ENCODE measurements at places on chromosomes 13 and 19.

DNA sequence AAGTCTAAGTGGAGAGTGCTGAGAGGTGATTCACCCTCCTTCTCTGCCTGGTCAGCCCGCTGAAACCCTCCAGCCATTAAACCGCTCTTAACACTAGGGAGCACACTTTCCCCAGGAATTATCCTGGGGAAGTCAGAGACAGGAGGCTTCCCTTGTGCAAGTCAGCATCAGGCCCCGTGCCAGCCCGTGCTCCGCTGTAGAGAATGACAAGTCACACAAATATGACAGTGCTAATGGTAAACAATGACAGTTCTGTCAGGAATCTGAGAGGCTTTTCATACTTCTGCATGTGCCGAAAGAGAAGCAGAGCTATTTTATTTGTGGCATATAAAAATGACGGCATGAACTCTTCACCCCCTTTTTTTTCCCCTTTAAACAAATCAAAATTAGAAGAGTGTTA lies 816.9 kb upstream of the SLC10A2 start:
- no peaks in the 10 kb centered on the region for H3K36me3 ChIP-seq
- peak overlapping the region; percentile 25 for H3K27ac ChIP-seq
- peak; percentile 92 for DNase-seq
- H3K4me3 ChIP-seq: no peak overlapping the region
- H3K27me3 ChIP-seq: no peaks in the 10 kb centered on the region
- peaks cover 7% of the 10 kb centered on the region for H3K4me1 ChIP-seq

DNA sequence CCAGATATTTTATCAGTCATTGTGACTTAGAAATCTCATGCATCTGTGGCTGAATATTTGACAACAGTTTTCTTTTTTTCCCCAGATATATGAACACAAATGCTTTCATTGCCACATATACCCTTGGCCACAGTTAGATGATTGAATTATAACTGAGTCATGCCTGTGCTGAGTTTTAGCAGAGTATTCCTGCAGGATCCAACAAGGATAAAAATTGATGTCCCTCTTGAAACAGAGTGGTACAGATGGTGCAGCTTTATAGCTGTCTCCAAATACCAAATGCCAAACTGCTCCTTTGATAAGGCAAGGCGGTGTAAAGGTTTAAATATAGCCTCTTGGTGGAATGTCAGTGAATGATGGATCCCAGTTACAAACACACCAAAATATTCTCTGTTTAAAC lies 428.5 kb downstream of the GPC6 start:
- DNase-seq: no peak
- no peak overlapping the region for H3K27ac ChIP-seq
- H3K4me3 ChIP-seq: no peak overlapping the region
- no peaks in the 10 kb centered on the region for H3K27me3 ChIP-seq
- no peaks in the 10 kb centered on the region for H3K4me1 ChIP-seq
- H3K36me3 ChIP-seq: no peaks in the 10 kb centered on the region

DNA sequence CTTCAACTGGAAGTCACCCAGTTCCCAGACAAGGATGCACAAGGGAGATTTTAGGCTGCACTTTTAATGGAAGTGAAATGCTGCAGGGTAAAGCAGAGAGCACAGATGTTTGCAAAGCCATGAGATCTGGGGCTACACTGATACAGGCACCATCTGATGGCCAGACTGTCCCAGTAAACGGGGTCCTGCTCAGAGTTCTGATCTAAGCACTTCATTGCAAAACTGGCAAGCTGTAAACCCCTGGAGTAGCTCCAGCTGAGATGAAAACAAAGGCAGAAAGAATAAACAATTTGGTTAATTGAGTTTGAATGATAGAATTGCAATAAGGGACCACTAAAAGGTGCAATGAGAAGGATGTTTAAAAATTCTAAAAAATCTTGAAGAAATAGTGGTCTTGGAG lies 197.1 kb downstream of the OXGR1 start:
- no peaks in the 10 kb centered on the region for H3K36me3 ChIP-seq
- no peak overlapping the region for H3K27ac ChIP-seq
- H3K4me1 ChIP-seq: no peaks in the 10 kb centered on the region
- no peak for DNase-seq

- H3K27me3 ChIP-seq: no peaks in the 10 kb centered on the region
- peak; percentile 95 for DNase-seq
- H3K4me1 ChIP-seq: peaks cover 12% of the 10 kb centered on the region
- H3K27ac ChIP-seq: no peak overlapping the region
- H3K36me3 ChIP-seq: no peaks in the 10 kb centered on the region
These were observed 10.7 kb downstream of the MARCHF2 start for GRCh38 chr19:8423817-8424223.

DNA sequence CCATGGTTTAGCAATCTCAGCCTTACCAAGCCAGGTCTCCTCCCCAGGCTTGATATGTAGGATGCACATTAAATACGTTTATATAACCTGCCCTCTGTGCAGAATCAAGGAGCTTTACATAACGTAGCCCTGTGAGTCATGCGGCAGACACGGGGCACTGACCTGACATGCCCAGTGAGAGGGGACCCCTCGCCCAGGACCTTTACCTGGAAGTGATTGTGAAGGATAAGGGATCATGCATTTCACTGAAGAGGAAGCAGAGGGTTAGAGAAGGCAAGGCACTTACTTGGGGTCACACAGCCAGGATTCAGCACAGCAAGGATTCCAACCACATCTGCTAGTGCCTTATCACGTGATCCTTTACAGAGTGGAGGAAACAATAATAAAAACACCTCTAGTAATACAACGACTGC lies 18.9 kb upstream of the FOSB start:
- no peak overlapping the region for H3K4me3 ChIP-seq
- peaks cover 31% of the 10 kb centered on the region for H3K4me1 ChIP-seq
- no peaks in the 10 kb centered on the region for H3K36me3 ChIP-seq
- no peaks in the 10 kb centered on the region for H3K27me3 ChIP-seq
- peak overlapping the region; percentile 14 for H3K27ac ChIP-seq
- no peak for DNase-seq

DNA sequence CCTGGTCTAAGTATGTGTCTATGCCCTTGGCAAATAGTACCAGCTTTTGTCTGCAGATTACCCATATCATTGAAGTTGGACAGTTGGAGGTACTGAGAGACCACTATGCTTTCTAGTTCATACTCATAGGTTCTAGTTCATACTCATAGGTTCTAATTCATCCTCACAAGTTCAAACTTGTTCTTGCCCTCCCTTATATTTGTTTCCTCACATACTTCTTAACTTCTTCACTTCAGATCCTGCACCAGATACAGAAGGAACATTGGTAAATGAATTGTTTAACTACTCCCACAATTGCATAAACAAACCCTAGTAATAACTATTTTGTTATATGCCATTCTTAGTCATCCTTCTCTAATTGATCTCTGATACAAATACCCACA lies 172.2 kb downstream of the SLITRK1 start:
- no peak overlapping the region for H3K4me3 ChIP-seq
- H3K36me3 ChIP-seq: no peaks in the 10 kb centered on the region
- no peak overlapping the region for H3K27ac ChIP-seq
- no peaks in the 10 kb centered on the region for H3K27me3 ChIP-seq
- DNase-seq: no peak
- H3K4me1 ChIP-seq: no peaks in the 10 kb centered on the region

GRCh38 chr19:35868823-35869326 lies 501 bp downstream of the APLP1 start:
- no peaks in the 10 kb centered on the region for H3K36me3 ChIP-seq
- peaks cover 5% of the 10 kb centered on the region for H3K27me3 ChIP-seq
- peak overlapping the region; percentile 50 for H3K4me3 ChIP-seq

DNA sequence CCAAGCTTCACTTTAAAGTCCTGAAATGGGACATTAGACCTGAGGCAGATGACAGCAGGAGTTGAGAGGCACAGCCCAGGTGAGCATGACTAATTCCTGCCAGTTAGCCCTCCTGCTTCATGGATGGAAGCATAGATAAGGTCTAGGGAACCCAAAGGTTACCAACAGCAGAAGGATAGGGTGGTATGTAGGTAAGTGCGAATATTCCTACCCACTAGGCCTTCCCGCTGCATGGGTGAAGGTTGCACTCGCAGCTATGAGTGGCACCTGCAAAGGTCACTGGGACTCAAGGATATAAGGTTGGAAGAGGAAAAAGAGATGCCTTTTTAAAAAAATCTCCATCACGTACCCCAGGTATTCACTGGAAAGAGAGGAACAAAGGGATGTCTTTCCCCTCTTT lies 12.2 kb upstream of the MLLT1 start:
- no peaks in the 10 kb centered on the region for H3K27me3 ChIP-seq
- no peaks in the 10 kb centered on the region for H3K4me1 ChIP-seq
- no peak overlapping the region for H3K4me3 ChIP-seq
- no peak for DNase-seq
- H3K27ac ChIP-seq: no peak overlapping the region
- H3K36me3 ChIP-seq: no peaks in the 10 kb centered on the region

DNA sequence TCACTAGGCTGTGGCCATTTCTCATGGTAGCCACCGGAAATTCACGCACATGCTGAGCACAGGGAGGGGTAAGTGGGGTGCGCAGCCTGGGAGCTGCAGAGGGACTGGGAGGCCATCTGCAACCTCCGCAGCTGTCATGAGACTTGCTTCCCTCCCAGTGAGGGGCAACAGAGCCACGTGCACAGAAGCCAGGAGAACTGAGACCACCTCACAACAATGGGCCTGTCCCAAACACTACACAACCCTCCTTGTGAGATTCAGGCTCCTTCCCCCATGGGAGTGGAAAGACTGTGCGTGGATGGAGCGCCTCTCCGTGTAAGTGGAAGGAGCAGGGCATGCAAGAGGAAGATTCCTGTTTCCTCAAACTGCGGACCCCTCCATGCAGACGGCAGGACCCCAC lies 8.8 kb downstream of the C3 start:
- no peak for DNase-seq
- no peak overlapping the region for H3K4me3 ChIP-seq
- no peaks in the 10 kb centered on the region for H3K4me1 ChIP-seq
- H3K27me3 ChIP-seq: peaks cover 6% of the 10 kb centered on the region
- no peak overlapping the region for H3K27ac ChIP-seq

- H3K4me1 ChIP-seq: no peaks in the 10 kb centered on the region
- H3K36me3 ChIP-seq: no peaks in the 10 kb centered on the region
- H3K4me3 ChIP-seq: no peak overlapping the region
- no peak overlapping the region for H3K27ac ChIP-seq
- H3K27me3 ChIP-seq: no peaks in the 10 kb centered on the region
These were observed 4.0 kb downstream of the ADGRE2 start for GRCh38 chr19:14774373-14774772.

DNA sequence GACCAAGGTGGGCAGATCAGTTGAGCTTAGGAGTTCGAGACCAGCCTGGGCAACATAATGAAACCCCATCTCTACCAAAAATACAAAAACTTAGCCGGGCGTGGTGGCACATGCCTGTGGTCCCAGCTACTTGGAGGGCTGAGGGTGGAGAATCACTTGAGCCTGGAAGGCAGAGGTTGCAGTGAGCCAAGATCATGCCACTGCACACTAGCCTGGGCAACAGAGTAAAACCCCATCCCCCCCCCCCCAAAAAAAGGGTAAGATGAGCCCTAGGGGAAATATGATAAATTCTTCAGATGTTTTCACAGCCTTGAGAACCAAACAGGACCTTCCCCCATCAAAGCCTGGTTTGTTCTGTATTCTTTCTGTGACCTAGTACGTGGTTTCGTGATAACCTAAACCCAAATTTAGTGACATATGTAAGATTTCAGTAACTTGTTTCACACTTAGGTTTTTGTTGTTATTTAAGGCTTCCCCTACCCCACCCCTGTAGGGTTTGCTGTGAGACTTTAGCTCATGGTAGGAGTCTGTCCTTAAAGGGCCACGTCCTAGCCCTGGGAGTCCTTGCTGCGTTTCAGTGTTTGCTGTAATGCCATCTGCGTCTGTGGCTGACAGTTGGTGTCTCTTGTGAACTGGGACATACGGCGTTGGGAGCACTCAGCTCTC lies 49.6 kb downstream of the MYO9B start:
- DNase-seq: peak; percentile 37
- H3K4me1 ChIP-seq: peaks cover 18% of the 10 kb centered on the region
- H3K36me3 ChIP-seq: peaks cover 2% of the 10 kb centered on the region

DNA sequence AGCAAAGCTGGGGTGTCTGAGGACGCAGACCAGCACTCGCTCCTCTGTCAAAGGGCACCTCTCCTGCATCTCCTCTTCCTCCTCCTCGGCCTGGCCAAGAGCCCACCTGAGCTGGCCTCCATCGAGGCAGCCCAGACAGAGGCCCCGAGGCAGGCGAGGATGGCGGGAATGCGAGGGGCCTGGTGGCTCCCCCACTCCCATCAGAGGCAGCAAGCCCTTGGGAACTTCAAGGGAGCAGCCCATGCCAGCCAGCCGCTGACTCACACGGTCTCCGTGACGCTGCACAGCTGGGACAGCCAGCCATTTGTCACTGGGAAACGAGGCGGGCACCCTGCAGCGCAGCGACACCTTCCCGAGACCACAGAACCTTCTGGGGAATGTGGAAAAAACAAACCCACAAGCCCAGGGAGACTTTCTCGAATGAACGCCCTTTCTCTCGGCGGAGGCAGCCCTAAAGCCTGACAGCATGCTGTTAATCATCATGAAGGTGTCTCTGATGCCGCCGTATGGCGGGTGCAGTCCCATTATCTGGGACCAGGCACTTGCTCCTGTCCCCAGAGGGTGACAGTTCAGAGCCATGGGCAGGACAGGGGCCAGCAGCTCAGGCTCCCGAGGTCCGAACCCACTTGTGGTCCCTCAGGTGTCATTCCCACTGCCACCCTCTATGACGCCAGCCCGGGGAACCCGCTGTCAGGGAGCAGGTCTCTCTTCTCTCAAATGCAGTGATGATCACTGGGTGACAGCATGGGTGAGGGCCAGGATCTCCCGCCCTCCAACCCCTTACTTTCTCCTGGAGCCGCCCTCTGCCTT lies 53.0 kb downstream of the PEPD start:
- peak; percentile 57 for DNase-seq
- no peaks in the 10 kb centered on the region for H3K27me3 ChIP-seq
- H3K4me1 ChIP-seq: peaks cover 18% of the 10 kb centered on the region
- no peak overlapping the region for H3K27ac ChIP-seq
- H3K36me3 ChIP-seq: no peaks in the 10 kb centered on the region

- no peaks in the 10 kb centered on the region for H3K36me3 ChIP-seq
- H3K27me3 ChIP-seq: peaks cover 14% of the 10 kb centered on the region
- DNase-seq: no peak
- H3K4me3 ChIP-seq: no peak overlapping the region
- H3K27ac ChIP-seq: no peak overlapping the region
These were observed 16.1 kb upstream of the RASA3 start for GRCh38 chr13:114148521-114148855.

DNA sequence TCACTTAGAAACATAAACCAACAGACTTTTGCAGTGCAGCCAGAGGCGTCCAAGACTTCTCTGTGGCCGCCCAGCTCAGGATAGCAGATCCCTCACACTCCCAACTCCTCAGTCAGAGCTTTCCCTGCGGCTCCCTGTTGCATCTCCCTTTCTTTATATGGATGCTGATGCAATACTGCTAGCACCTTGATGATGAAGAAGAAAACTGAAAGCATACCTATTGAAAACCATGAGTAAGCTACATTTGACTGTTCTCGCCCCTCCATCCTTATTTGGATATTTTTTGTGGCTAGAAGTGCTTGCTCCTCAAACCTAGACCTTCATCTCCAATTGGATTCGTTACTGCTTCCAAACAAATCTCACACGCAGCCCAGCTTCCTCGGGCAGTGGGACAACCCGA lies 57.3 kb upstream of the UBL3 start:
- H3K27me3 ChIP-seq: no peaks in the 10 kb centered on the region
- H3K4me3 ChIP-seq: no peak overlapping the region
- peaks cover 5% of the 10 kb centered on the region for H3K4me1 ChIP-seq

GRCh38 chr19:2607712-2608601 lies 94.5 kb downstream of the GNG7 start:
- H3K4me3 ChIP-seq: no peak overlapping the region
- DNase-seq: no peak
- H3K4me1 ChIP-seq: peaks cover 11% of the 10 kb centered on the region
- no peaks in the 10 kb centered on the region for H3K36me3 ChIP-seq
- no peaks in the 10 kb centered on the region for H3K27me3 ChIP-seq
- H3K27ac ChIP-seq: no peak overlapping the region
